ENCODE measurements at places on chromosomes 2 and 18.

- no peak for DNase-seq
These were observed 427.7 kb downstream of the CDH2 start for GRCh38 chr18:27749194-27749593.

DNA sequence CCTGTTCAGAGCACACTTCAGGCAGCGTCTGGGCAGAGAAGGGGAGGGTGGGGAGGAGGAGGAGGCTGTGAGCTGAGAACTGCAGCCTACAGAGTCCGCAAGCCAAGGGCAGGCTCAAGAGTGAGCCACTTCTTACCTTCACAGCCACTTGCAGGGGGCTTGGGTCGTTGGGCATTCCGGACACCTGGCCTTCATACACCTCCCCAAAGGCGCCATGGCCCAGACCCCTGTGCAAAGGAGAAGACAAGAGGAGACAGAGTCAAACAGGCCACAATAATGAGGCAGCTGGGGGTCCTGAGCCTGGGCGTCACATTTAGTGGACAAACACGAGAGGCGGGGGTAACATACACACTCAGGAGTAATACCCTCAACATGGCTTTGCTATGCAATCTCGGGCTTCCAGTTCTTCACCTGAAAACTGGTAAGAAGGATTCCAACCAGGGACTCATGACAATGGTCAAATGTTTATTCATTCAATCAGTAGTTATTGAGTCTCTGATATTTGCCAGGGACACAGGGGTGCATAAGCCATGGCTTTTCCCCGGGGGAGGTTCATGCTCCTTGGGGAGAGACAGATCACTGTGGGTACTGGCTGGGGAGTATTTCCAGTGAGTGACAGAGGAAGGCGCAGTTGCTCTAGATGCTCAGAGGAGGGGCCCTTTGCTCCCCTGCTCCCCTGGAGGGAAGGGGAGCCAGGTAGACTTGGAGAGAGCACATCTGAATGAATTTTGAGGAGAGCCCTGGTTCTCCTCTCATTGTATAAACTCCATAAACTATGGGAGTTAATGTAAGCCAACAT is 107.4 kb downstream of the CLIP4 start:
- DNase-seq = no peak

DNA sequence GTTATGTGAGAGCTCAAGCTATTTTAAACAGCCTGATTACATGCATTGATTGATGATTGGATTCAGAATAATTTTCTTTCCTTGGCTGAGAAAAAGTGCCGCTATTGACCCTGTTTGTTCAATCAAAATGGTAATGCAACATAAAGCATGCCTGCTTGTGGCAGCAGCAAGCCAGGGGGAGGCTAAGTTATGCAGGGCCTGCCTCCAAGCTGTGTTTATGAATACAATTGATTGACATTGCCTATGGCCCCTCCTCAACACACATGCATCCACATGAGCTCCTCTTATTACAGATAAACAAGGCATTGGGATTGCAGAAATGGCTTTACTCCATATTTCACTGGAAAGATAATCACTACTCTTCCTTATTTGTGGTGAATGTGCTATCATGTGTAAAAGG is 395.6 kb downstream of the TDRD15 start:
- DNase-seq = no peak

- DNase-seq = no peak
These were observed 854.0 kb upstream of the GCFC2 start for GRCh38 chr2:76564734-76565133.

- DNase-seq = no peak
These were observed 39.2 kb downstream of the SCN1A start for GRCh38 chr2:166088634-166089033.

GRCh38 chr2:143906850-143907249 is 613.1 kb downstream of the ZEB2 start:
- DNase-seq = no peak

DNA sequence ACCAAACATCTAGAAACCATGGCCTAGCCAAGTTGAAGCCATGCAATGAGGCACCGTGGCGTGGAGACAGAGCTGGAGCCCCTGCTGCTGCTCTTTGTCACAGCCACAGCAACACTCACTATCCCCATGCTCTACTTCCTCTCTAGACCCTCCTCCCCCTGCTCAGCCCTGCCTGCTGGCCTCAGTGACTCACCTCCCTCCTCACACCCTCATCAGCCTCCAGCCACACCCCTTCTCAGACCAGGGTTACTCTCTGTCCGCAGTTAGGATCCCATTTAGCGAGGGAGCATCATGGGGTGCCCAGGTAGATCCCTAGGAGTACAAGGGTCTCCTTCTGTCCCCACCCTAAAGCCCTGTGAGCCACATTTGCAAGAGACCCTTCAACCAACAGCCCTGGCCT is 25.4 kb upstream of the SOX11 start:
- no peak for DNase-seq

DNA sequence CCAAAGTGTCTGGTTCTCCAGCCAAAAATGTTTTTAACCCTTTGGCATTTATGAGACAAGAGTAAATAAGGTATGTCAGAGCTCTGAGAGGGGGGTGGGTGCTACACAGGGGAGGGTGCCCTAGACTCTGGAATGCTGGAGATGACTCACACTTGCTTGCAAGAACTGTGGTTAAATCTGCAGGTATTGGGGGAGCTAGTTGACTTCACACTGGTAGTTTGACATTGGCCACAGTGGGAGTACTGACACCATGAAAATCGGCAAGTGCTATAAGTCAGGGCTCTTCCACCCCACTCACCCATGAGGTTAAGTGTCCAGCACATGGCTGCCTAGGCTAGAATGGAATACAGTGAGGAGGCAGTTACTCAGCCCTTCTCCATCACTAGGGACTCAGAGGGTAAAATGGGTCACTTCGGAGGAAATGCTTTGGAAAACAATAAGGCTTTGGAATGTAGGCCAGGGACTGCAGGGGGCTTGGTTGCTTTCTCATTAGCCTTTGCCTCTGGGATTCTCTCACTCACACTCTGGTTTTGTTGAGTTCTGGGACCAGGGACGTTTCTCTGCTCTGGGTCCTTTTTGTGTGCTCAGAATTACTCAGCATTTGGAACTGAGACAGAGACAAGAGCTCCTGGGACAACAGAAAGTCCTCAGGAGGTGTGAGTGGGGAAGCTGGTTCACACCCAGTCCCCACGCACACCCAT is 91.6 kb downstream of the ACKR3 start:
- DNase-seq = no peak

- DNase-seq = no peak
These were observed 650.6 kb downstream of the SLC4A3 start for GRCh38 chr2:220278022-220278421.

DNA sequence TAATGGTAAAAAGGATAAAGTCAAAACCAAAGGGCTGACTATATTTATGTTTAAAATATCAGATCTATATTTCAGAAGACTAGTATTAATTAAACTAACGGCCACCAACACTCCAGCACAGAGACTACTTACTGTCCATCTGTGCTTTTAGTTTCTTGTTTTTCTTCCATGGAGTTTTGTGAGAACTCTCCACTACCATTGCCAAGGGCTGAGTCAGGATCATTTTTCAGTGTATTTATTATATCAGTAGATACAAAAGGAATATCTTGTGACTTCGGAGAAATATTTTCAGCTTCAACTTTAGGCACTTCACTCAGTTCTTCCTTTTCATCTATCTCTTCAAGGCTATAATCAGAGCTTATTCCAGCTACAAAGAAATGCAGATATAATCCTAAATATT is 79.1 kb upstream of the GRB14 start:
- DNase-seq = no peak

GRCh38 chr2:175135177-175135576 is 32.8 kb downstream of the ATF2 start:
- DNase-seq = no peak

DNA sequence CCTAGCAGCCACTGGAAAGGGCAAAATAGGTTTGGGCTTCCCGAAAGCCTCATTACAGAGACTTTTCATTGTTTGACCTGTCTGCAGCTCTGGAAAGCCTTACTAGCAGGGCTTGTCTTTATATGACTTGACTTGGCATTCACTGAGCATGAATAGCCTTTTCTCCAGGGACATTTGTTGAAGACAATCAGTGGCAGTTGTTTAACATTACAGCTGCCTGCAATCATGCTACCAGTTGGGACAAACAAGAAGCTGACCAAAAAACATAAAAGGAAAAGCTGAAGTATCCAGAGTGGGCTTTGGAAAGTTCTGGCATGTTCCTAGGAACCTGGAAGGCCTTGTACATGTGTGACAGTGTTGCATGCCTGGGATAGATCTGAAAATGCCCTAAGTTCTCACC is 121.4 kb downstream of the KCNF1 start:
- DNase-seq = no peak

DNA sequence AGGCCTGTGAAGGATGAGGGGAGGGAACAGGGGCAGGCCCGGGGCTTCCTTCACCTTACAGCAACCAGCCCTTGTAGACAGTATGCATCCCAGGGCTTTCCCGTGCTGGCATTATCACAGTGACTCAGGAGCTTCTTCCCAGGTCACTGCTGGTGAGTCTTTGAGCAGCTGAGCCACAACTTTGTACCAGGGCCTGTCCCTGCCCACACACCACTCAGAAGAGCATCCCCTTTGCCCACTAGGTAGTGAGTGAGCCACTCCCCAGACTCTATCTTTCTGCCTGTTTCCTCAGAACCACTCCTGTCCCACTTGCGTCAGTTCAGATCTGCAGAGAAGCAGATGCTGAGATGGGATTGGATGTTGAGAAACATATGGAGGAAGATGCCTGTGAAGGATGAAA is 69.6 kb upstream of the ALPP start:
- no peak for DNase-seq

- no peak for DNase-seq
These were observed 182.1 kb upstream of the SIX2 start for GRCh38 chr2:45191146-45191863.

DNA sequence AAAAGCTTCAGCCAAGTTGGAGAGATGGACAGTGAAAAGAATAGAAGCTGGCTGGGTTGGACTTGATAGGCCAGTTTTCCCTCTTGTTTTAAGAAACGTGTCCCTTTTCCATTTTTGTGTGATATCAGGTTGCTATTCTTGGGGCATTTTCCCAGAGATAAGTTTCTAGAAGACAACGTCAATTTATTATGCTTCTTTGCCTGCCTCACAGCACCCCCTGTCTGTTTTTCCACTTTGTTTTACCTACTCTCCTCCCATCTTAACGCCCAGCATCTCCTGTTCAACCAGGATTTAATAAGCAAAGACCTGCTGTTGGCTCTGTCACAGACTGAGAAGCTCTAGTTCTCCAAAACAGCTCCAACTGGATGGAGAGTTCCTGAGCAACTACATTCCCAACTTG is 317.8 kb upstream of the ZNF521 start:
- DNase-seq = no peak

- DNase-seq = no peak
These were observed 30.0 kb downstream of the TBC1D8 start for GRCh38 chr2:101121174-101121573.

- no peak for DNase-seq
These were observed 11.0 kb upstream of the NCKAP5 start for GRCh38 chr2:133579274-133579673.

- DNase-seq = no peak
These were observed 111.2 kb upstream of the SMIM21 start for GRCh38 chr18:75538727-75539126.

GRCh38 chr2:73343992-73344391 is 41.6 kb upstream of the ALMS1 start:
- DNase-seq = no peak

- peak; percentile 29 for DNase-seq
These were observed 145.9 kb downstream of the ZNF516 start for GRCh38 chr18:76349067-76349715.

- no peak for DNase-seq
These were observed 121.6 kb downstream of the VAPA start for GRCh38 chr18:10035281-10035991.

GRCh38 chr2:82790206-82791021 is 1668.7 kb downstream of the SUCLG1 start:
- no peak for DNase-seq

DNA sequence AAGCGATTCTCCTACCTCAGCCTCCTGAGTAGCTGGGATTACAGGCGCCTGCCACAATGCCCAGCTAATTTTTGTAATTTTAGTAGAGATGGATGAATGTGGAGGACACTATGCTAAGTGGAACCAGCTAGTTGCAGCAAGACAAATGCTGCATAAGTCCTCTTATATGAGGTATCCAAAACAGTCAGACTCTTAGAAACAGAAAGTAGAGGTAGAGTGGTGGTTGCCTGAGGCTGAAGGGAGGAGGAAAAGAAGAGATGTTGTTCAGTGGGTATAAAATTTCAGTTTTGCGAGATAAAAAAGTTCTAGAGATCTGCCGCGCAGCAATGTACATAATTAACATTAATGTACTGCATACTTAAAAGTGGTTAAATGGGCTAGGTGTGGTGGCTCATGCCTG is 145.3 kb upstream of the SPRED2 start:
- DNase-seq = no peak

- DNase-seq = no peak
These were observed 18.3 kb upstream of the PELI1 start for GRCh38 chr2:64162516-64162915.

DNA sequence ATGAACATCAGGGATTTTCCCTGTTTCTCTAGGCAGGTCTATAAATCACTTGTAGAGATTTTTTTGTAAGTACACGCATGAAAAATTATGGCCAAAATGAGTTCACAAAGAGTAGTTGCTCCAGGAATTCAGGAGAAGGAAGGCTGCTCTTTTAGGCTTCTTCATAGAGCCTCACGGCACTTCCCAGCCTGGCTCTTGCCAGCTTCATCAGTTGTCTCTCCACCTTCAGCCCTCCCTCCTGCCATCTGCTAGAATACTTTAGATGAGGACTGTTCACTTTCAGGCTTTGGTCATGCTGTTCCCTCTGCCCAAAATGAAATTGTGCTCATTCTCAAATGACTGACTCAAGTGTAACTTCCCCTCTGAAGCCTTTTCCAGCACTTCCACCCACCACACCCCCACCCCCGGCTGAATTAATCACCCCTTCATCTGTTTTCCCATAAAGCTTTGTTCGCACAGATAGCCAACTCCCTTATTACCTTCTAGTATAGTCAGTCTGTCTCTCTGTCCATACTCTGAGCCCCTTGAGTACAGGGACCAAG is 1.8 kb upstream of the ABCA12 start:
- DNase-seq = no peak

GRCh38 chr2:191298306-191298705 is 53.1 kb downstream of the MYO1B start:
- no peak for DNase-seq

DNA sequence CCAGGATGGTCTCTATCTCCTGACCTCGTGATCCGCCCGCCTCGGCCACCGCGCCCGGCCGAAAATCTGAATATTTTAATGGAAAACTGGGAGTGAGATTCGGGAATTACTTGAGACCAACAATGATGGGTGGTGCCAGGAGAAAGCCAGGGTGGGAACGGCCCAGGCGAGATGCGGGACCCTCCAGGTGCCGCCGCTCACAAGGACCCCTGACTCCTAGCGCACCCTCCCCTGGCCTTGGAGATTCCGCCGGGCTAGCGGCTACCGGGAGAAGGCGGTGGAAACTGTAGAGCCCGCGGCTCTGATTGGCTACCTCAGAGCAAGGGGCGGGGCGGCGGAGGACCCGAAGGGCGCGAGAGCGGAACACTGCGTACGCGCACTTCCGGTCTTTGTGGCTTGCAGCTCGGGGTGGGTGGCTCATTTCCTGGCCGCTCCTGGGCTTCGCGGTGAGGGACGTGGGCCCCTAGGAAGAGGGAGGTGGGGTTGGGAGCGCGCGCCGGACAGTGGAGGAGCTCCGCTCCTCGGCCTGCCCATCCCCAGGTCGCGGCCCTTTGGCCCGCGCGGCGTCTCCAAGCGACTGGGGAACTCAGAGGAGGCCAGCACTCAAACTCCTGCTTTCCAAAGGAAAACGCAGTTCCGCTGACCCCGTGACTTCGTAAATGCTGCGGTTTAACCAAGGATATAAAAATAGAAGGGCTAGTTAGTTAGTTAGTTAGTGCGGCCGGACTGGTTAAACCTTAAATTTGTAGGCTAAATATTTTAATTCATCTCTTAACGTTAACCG is at the start of gene ZNF397:
Gene ZNF397, plus strand, starts transcription at position 371 of the 784 bp plus-strand sequence. CDS start 1,437 bp downstream, outside the sequence.
- peak; percentile 95 for DNase-seq

Measured in GM06990 (cell line).